ENCODE measurements at places on chromosomes 3 and 15.

- no peak for DNase-seq
These were observed 1.3 kb downstream of the MAGI1 start for GRCh38 chr3:66037330-66037985.

GRCh38 chr3:134334231-134334900, 39.9 kb downstream of the AMOTL2 start:
- no peak for DNase-seq

DNA sequence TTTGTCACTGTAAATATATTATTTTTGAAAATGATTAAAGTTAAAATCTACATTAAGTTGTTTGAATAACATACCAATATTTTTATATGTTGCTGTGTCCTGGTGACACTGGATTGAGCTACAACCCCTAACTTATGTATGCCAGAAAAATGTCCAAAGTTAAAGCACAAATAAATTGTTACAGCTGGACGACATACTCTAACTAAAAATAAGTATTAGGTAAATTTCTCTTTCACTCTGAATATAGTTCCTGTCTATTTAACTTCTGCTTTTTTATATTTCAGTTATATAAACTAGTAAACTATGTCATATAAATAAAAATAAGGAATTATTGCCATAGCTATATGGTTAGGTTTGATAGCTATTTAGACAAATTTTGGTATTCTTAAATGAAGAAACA, 118.5 kb upstream of the SAMMSON start:
- DNase-seq: no peak

DNA sequence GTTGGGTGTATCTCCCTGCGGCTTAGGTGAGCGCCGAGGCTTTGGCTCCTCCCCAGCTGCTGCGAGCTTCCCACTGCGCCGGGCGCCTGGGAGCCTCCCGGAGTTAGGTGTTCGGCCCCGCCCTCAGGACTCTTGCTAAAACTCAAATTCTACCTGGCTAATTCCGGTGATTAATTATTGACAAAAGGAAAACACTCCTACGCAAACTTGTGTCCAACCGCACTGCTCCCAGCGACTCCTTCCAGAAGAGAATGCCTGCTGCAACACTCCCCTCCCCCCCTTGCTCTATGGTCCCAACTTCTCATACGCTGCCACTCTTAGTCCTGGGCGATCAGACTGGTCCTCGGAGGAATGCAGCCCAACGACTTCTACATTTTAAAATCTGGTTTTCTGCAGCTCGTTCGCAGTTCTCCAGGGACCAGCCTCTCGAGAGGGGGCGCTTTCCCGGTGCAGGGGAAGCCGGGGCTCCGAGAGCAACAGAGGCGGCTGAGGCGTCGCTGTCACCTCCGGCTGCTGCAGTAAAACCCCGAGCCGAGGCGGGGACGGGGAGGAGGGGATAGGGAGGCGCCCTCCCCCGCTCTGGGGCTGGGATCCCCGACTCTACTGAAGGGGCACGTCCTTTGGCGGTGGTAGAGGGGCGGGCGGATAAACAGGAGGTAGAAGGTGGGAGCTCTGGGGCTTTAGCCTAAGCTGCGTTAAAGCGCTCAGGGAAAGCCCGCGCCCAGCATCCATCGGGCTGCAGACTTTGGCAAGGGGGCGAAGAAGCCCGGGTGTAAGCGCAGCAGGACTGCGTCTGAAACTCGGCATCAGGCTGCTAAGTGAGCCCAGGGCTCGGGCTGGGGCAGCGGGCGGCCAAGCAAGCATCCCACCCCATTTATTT, at the start of gene SPTSSB:
Gene SPTSSB, minus strand, starts transcription at position 77 of the 880 bp plus-strand sequence. CDS start 25,194 bp downstream, outside the sequence.
- peak; percentile 29 for DNase-seq

DNA sequence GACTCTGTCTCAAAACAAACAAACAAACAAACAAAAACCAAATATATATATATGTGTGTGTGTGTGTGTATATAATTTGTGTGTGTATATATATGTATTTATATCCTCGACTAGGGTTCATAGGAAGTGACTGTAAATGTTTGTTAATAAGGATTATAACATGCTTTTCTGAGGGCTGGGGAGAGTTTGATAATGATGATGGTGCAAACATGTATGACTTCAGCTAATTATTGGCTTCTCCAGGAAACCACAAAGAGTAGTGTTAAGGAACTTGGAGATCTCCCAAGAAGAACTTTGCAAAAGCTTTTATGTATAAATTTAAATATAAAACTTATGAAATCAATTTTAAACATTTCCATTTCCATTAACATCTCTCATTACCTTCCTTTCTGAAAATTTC, 3.9 kb upstream of the OPA1 start:
- no peak for DNase-seq

GRCh38 chr3:111218615-111219014, 147.0 kb downstream of the NECTIN3 start:
- no peak for DNase-seq

- no peak for DNase-seq
These were observed 10.9 kb downstream of the TTLL3 start for GRCh38 chr3:9820946-9821345.

GRCh38 chr15:70522323-70522966, 240.9 kb downstream of the UACA start:
- DNase-seq: no peak

GRCh38 chr3:134231131-134231530, 19.5 kb downstream of the RYK start:
- DNase-seq: no peak

- DNase-seq: no peak
These were observed 171.8 kb downstream of the FEZF2 start for GRCh38 chr3:62201438-62202035.

DNA sequence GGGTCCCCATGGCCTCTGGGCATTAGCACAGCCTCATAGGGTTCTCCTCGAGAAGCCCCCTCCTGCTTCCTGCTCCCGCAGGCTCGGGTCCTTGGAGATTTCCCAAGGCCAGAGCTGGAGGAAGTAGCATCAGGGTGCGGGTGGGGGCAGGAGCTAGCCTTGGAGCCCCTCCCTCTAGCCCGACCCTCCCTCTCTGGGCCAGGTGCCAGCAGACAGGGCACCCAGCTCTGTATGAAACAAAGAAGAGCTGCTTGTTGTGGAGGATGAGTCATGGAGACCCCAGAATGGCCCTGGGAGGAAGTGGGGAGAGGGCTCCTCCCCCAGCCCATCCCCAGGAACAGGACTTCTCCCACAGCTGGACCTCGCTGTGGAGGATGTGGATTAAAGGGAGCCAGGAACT, 29.2 kb downstream of the EPHB3 start:
- DNase-seq: no peak

DNA sequence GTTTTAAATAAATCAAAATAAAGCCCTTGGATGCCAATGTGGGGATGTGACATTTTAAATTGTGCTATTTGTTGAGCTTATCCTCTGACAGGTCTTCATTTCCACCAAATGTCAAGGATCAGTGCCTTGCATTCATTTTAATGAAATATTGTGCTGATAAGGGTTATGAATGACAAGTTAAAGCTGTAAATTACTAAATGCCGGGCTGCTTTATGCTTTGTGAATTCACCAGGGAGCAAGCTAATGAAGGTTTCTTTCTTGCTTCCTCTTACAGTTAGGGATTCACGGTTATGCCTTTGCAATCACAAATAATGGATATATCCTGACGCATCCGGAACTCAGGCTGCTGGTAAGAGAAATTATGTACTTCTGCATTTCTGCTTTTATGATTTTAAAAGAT, 81.7 kb downstream of the LRTM1 start:
- no peak for DNase-seq

DNA sequence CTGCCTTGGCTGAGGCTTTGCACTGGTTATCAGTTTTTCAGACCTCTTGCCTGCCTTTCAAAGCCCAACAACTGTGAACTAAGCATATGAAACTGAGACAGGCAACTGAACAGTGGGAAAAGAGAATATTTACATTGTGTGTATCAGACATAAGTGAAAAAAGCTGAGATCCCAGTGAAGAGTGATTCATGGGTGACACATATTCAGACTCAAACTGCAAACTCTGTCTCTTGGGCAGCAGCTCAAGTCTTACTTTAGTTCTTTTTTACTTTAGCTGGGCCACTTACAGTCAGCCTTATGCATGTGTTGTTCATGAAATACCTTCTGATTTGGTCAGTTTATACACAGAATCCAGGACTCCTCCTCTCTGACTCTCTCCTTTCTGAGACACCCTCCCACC, 19.2 kb downstream of the SUCLG2 start:
- DNase-seq: no peak

DNA sequence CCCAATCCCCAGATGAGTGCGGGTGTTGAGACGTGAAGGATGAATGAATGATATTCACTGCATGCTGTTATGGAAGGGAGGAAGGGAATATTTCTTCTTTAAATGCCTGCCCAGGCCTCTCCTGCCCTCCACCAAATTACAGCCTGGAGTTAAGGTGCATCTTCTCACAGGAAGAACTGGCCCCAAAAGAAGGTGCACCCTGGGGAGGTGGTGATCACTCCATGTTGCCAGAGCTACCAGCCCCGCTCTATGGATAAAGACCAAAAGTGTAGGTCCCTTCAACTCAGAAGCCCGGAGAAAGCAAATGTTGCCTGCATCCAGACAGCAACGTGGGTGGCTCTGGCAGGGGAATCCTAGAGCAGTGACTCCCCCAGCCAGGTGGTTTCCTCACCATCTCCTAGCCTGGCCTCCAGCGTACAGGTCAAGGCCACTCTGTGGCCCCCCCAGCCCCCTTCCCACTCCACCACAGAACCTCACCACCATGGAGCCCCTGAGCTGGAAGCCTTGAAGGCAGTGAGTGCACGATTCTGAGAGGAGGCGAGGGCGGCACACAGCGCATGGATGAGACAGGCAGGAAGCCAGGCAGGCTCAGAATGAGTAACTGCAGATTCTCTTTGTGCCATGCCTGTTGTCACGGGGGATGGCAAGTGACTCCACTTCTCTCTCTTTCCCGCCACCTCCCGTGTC, 3.5 kb upstream of the VIPR1 start:
- DNase-seq: no peak

- DNase-seq: no peak
These were observed 38.4 kb downstream of the PLCL2 start for GRCh38 chr3:16923112-16923511.

DNA sequence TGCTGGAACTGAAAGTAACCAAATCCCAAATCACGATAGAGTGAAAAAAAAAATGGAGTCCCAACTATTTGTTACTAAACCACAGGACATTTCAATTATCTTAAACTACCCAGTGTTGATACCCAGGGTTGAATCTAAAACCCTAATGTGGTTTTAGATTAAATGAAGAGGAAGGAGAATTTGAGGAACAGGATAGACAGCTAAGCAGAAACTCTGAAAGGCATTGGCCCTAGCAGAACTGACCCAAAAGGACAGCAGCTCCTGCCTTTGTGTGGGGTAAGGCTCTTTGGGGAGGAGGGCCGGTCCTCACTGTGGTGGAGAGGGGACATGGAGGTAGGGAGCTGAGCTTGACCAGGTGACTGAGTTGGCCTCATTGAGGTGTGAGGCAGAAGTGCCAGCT, 30.7 kb upstream of the SNRK start:
- DNase-seq: no peak

DNA sequence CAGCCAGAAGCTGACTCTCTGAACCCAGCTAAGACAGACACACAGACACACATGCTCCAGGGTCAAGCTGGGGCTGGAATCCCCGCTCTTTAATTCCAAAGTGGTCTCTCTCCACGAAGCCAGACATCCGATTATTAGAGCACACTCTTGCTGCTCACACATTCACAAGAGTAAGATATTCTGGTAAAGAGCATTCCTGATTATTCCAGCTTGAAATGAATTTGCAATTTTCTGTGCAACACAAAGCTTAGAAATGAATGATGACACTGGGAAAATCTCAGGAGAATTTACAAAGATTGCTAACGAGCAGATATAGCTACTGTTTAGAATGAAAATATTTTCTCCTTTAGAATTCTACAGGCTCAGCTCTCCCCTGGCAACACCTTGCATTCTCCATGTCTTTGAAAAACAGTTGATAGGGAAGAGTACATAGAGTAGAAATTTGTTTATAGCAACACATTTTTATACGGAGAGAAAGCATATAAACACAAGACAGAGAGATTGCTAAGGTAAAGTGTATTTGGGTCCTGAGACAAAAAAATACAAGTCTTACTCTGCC, 80.6 kb upstream of the EIF1B start:
- DNase-seq: no peak

DNA sequence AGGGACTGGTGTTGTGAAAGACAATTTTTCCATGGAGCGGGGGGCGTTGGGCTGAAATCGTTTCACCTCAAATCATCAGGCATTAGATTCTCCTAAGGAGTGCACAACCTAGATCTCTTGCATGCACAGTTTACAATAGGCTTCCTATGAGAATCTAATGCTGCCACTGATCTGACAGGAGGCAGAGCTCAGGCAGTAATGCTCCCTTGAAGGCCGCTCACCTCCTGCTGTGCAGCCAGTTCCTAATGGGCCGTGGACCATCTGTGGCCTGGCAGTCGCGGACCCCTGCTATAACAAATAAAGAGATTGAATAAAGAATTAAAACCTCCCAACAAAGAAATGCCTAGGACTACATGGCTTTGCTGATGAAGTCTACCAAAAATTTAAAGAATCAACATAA, 25.3 kb upstream of the ANKRD28 start:
- DNase-seq: no peak
